ENCODE measurements at places on chromosomes 16 and 17.

DNA sequence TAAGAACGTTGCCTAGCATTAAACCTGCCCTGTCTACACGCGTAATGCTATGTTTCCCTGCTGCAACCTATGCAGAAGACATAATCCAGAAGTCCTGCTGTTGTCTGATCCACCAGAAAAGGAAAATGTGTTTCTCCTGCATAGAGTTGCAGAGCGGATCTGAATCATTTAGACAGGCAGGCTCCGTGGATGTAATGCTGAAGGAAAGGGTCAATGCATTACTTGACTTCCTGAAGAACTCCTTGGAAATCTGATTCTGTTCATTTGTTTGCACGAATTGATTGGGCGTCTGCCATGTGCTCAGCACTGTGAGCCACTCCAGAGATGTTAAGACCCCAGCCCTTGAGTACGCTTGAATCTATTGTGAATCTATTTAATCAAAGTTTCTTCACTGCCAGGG lies 83.4 kb downstream of the FOXL1 start:
- DNase-seq: no peak

- no peak for DNase-seq
These were observed 700 bp downstream of the MFAP4 start for GRCh38 chr17:19386051-19386929.

DNA sequence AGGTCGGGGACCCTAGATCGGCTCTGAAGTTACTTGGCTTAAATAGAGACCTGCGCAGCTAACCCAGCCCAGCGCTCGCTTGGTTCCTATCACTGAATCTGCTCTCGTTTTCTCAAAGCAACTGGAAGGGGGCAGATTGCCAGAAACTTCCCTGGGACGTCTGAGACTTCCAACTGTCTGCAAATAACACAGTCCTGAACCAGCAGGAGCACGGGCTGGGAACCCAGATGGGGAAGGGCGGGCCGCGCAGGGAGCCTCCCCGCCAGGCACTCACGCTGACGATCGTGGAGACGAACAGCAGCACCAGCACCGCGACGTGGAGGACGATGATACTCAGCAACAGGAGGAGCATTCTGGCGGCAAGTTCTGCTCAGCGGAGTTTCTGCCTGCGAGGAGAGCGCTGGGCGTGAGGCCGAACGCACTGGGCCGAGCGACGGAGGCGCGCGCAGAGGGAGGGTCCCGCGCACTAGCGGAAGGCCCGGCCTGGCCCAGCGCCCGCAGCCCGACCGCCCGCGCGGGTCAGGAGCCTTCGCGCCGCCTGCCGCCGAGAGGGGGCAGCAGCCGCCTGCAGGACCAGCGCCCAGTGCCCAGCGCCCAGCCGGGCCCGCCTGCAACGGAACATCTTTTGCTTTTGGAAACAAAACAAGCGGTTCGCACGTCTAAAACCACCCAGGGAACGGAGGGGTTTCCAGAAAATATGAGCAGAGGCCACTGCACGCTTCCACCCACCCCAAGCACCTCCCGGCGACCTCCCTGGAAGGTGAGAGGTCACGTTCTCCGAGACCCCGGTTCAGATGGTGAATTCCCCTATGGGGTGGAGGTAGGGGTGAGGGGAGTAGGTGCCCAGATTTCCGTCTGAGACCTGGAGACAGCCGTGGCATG lies 4.5 kb downstream of the PMP22 start:
- DNase-seq: peak; percentile 74

DNA sequence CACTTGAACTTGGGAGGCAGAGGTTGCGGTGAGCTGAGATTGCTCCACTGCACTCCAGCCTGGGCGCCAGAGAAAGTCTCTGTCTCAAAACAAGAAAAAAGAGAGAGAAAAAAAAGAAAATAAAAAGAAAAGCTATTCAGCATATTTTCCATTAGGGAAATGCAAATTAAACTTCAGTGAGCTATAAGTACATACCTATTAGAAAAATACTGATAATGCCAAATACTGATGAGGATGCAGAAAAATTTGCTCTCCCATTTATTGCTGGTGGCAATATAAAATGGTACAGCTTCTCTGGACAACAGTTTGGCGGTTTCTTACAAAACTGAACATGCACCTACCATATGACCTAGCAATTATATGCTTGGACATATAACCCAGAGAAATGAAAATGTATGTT lies 9.8 kb downstream of the KRT10 start:
- DNase-seq: no peak

GRCh38 chr16:9134306-9134705 lies 42.9 kb downstream of the HAPSTR1 start:
- DNase-seq: no peak

GRCh38 chr17:72530454-72530853 lies 409.6 kb downstream of the SOX9 start:
- no peak for DNase-seq

DNA sequence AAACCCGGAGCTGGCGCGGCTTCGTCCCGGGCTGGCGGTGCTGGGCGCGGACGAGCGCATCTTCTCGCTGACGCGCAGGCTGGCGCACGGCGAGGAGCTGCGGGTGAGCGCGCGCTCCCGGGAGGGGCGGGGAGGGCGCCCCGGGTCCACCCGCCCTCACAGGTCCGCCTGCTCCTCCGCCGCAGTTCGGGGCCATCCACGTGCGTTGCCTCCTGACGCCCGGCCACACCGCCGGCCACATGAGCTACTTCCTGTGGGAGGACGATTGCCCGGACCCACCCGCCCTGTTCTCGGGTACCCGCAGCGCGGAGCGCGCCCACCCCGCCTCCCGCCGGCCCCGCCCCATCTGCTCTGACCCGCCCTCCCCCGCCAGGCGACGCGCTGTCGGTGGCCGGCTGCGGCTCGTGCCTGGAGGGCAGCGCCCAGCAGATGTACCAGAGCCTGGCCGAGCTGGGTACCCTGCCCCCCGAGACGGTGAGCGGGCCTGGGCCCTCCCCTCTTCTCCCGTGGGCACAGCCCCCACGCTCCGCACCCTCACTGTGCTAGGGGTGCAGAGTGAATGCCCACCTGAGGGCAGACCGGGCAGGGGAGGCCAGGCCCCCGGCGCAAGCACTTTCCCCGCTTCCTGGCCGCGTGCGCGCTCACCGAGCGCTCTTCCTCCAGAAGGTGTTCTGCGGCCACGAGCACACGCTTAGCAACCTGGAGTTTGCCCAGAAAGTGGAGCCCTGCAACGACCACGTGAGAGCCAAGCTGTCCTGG lies 1.4 kb downstream of the HAGHL start:
- peak; percentile 82 for DNase-seq

DNA sequence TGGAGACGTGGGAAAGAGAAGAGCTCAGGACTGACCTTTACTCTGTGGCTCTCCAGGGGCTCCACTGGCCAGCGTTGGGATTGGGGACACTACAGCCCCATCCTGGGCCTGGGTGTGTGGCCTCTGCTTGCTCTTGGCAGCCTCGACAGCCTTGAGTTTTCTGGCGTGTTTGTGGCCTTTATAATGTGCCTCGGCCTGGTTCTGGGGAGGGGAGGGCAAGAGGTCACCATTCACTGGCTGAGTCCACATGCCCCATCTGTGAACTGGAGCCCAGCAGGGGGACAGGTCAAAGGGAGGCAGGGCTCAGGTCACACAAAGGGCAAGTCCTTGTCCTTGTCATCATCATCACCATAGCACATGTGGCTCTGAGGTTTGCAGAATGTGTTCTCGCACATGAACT lies 11.7 kb downstream of the NKIRAS2 start:
- DNase-seq: peak; percentile 40

Measured in K562 (cell line).